CD4-positive, alpha-beta T cell treated with Interferon alpha-2 for 1 hour (primary cell): ENCODE measurements at places on chromosomes 12 and 14.

GRCh38 chr12:54404061-54405004 is 14.7 kb downstream of the ITGA5 start:
- DNase-seq: peak; percentile 60

DNA sequence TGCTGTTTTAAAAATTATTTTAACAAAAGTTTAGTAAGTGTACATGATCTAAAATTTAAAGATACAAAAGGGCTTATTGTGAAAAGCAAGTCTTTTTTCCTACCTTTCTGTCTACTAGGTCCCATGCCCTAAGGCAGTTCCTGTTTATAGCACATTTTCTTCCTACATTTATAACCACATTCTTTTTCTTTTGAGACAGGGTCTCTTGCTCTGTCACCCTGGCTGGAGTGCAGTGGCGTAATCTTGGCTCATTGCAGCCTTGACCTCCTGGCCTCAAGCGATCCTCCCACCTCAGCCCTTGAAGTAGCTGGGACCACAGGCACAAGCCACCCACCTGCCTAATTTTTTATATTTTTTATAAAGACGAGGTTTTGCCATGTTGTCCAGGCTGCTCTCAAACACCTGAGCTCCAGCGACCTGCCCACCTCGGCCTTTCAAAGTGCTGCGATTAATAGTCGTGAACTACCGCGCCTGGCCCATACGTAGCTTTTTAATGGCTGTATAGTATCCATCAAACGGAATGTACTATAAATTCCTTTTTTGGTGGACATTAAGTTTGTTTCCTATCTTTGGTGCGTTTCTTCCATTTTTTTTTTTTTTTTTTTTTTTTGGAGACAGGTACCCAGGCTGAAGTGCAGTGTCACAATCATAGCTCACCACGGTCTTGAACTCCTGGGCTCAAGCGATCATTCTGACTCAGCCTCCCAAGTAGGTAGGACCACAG is 20.9 kb downstream of the FRS2 start:
- DNase-seq: no peak

- no peak for DNase-seq
Observed at GRCh38 chr14:51293912-51294389, 53.9 kb downstream of the TMX1 start.

GRCh38 chr12:52464897-52465296 is 8.7 kb downstream of the KRT6C start:
- DNase-seq: no peak

DNA sequence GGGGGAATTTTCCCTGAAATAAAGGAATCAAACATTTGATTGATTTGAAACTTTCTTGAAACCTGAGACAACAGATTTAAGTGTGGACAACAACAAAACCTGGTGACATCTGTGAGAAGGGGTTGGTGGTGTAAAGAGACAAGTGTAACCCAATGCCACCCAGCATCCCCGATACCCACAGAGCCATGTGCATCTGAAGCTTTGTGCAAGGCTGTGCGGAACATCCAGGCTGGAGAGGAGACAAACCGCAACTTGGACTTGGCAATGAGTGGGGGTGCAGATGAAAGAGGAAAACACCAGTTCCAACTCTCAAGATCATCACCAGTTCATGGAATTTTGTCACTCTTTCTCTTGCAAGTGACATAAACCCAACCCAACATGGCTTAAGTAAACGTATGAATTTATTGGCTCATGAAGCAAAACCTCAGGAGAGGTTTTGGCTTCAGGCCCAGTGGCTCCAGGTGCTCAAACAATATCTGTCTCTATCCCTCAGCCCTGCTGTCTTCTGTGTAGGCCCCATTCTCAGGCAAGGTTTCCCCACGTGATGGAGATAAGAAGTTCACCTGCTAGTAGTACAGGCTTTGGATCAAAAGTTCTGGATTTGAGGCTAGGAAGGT is 55.2 kb upstream of the NTF3 start:
- no peak for DNase-seq

- peak; percentile 82 for DNase-seq
Observed at GRCh38 chr12:69154585-69155363, 84.6 kb upstream of the CPSF6 start.

GRCh38 chr14:72559669-72560255 is 334.1 kb downstream of the DPF3 start:
- no peak for DNase-seq

- DNase-seq: no peak
Observed at GRCh38 chr12:132007041-132007440, 57.3 kb downstream of the EP400 start.

- DNase-seq: no peak
Observed at GRCh38 chr12:2052826-2053678, at the start of gene CACNA1C. TSS of gene CACNA1C (plus strand) at chr12:2052987. CDS start at chr12:2053563, 576 bp downstream.

DNA sequence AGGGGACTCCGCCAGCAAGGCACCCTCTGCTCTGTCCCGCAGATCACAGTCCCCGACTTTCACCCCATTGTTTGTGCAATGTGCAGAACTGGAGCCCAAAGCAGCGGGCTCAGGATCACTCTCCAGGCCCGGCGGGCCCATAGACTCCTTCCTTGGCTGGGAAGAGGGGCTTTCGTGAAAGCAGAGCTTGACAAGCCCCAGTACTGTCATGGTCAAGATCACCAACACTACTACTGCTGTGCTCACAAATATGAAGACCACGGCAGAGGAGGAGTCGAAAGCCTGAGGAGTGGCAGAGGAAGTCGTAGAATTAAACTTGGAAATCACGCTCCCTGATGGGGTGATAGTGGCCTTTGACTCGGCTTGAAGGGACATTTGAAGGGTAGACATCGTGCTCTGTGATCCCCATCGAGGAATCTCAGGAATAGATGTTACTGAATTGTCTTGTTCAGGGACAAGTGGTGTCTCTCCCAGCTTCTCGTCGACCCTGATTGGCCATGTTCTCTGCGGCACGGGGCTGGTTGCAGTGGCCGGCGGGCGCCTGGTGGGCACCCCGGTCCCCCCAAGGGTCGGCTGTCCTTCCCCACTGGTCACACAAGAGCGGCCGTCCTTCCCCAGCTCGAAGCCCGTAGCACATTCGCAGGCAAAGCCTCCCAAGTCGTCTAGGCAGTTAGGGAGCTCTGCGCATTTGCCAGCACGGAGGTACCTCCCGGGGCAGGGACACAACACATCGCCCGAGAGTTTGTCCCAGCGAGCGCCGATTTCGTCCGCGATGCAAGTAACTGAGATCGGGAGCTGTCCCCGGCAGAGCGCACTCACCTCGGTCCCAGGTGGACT is 1.1 kb downstream of the CLEC14A start:
- DNase-seq: no peak

GRCh38 chr12:104510145-104510872 is 53.6 kb downstream of the CHST11 start:
- DNase-seq: no peak

DNA sequence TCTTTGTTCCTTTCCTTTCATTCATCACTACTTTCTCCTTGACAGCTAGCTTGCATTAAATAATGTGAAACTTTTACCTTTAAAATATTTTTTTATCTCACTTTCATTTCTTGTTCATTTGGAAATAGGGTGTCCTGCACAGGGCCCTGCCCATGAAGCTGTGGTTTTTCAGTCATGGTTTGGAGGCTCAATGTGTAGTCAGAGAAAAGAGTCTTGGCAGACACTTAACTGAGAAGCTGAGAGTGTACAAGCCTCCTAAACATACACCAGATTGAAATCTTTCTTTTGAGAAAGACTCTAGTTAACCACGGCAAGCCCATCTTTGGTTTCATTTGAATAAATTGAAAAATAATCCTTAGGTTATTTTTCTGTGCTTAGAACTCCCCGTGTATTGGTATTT is 74.2 kb downstream of the KICS2 start:
- no peak for DNase-seq

GRCh38 chr14:69131176-69131575 is 21.7 kb downstream of the DCAF5 start:
- no peak for DNase-seq

DNA sequence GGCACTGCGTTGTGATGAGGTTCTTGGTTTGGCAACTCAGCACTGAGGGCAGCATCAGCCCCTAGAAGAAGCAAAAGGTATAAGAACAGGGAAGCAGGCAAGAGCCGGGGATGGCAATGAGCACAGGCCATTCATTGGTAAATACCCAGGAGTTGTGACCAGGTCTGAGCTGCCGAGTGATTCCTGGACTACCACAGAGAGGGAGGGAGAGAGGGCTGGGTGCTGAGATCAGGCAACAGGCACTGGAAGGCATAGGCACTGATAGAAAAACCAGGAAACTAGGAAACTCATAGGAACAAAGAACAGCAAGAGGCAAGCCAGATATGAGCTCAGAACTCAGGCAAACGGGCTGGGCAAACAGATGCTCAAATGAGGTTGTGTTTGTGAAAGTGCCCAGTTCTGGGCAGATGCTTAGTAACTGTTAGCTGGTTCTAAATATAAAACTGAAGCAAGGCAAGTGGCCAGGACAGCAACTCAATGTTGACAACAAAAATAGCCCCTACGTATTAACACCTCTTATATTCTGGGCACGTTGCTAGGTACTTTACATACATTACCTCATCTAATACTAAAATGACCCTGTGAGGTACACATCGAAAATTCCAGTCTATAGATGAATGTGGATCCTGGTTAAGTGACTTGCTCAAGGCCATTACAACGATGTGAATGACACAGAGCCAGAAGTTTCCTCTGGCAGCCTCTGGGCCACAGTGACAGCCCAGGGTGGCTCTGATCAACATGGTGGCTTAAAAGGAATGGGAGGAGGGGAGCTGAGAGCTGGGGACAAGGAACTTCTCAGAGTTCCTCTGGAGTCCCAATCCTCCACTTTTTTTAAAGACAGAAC is 121.1 kb downstream of the PRMT8 start:
- no peak for DNase-seq

DNA sequence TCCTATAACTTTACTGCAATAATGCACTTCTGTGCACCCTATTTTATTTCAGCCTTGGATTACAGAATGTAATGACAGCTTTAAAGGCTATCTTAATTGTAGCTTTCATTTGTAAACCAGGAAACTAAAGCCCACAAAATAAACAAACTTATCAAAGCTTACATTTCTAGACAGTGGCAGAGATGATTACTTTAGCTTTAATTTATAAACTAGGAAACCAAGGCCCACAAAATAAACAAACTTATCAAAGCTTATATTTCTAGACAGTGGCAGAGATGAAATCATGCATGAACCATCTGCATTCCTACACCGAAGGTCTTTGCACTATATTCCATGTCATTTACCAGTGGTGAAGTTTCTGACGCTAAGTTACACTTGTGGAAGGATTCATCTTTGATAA is 74.4 kb downstream of the PRKD1 start:
- no peak for DNase-seq

GRCh38 chr12:27523305-27523641 is 733 bp upstream of the PPFIBP1 start:
- DNase-seq: no peak

- DNase-seq: no peak
Observed at GRCh38 chr12:18703321-18703720, 34.5 kb downstream of the PLCZ1 start.

DNA sequence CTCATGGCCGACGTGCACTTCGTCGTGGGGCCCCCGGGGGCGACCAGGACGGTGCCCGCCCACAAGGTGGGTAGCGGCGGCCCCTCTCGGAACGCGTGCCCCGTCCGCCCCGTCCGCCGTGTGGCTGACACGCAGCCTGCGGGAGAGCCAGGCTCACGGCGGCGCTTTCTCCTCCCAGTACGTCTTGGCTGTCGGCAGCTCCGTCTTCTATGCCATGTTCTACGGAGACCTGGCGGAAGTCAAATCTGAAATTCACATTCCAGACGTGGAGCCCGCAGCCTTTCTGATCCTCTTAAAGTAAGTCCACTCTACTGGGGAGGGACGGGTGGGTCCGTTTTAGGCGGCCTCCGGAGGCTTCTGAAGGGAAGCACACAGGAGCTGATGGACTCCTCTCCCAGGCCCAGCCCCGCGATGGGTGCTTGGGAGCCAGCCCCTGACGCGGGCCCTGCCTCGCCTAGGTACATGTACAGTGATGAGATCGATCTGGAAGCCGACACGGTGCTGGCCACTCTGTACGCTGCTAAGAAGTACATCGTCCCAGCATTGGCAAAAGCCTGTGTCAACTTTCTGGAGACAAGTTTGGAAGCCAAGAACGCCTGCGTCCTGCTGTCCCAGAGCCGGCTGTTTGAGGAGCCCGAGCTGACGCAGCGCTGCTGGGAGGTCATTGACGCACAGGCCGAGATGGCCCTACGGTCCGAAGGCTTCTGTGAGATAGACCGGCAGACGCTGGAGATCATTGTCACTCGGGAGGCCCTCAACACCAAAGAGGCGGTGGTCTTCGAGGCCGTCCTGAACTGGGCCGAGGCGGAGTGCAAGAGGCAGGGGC is 1.1 kb downstream of the BTBD6 start:
- DNase-seq: no peak

DNA sequence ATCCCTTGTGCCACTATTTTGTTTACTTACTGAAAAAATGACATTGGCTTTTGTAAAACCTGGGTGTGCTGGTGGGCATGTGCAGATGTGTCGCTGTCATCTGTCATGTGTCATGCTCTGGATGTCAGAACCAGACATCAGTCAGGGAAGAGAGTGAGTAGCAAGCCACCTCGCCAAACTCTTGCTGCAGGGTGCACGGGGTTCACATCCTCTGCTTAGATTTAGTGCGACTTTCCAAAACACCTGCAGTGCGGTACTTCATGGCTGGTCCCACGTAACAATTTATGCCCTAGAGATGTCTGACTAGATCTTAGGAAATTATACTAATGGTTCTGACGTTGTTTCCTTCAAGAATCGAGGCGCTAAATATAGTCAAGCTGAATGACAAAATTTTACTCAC is 106.7 kb downstream of the CRADD start:
- DNase-seq: peak; percentile 24

DNA sequence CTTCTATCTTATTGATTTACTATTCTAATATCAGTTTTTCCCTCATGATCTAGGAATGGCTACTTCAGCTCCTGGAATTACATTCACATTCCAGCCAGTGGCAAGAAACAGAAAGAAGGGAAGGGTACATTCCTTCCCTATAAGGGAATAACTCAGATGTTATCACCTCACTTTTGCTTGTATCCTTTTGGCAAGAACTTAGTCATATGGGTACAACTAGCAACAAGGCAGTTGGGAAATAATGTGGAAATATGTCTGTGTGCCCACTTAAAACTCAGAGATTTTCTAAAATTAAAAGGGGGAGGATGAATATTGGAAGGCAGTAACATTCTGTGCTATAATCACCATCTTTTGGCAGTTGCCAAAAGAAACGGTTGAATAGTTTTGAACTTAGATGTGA is 85.6 kb downstream of the MSRB3 start:
- no peak for DNase-seq

- DNase-seq: no peak
Observed at GRCh38 chr14:104821229-104821945, 20.5 kb downstream of the ZBTB42 start.

DNA sequence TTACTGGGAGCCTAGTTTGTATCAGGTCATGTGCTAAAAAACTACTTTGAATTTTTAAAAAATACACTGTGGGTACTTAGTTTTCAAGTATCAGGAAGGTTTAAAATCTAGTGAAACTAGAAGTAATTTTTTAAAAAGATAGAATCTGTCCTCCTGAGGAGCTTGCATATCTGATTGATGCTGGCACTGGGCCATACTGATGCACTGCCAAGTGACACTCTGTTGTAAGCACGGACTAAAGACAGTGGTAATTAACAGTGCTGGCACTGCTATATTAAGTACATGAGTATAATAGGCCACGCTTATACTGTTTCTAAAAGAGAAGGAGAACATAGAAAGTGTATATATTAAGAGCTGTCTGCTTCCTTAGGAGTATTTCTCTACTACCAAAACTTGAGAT is 10.0 kb upstream of the TBC1D30 start:
- no peak for DNase-seq
